Right renal cortex interstitium (tissue), 3 donors: ENCODE measurements at places on chromosomes 2 and 18. TPM values are rescaled to one million over a fixed set of nuclear protein-coding genes. Genes with fewer than 3 reads are reported as not detected.

The GCFC2 gene
- polyA plus RNA-seq = 42.9 TPM

The SLC1A4 gene
- polyA plus RNA-seq = 8.8 TPM

The CNDP1 gene
- 0.75 TPM for polyA plus RNA-seq

The RTP5 gene
- polyA plus RNA-seq = not detected

The TLX2 gene
- 0.06 TPM for polyA plus RNA-seq

The CXCR1 gene
- polyA plus RNA-seq = not detected

The CRYBA2 gene
- polyA plus RNA-seq = not detected

GRCh38 chr18:37846996-37847395 is 281.4 kb upstream of the CELF4 start:
- no peak for DNase-seq

GRCh38 chr18:74184875-74185274 is 36.6 kb downstream of the TIMM21 start:
- no peak for DNase-seq

- no peak for DNase-seq
Measured at GRCh38 chr2:117983040-117983439, 30.8 kb downstream of the CCDC93 start.

- peak; percentile 32 for DNase-seq
Measured at GRCh38 chr2:191049728-191050639, 36.0 kb upstream of the STAT1 start.

DNA sequence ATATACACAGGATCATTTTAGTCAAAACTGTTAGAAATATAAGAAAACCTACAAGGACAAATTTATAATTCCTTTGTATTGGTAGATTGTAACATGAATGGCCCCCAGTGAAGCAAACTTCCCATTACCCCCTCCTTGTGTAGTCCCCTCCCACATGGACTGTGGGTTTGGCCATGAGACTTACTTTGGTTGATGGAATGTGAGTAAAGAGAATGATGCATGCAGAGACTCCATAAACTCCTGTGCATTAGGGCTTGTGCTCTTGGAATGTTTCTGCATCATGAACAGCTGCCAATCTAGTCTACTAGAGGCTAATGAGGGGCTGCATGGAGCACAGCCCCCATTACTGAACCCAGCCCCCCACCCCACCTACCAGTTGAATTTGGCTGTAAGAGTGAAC is 8.3 kb upstream of the TGFA start:
- no peak for DNase-seq

- no peak for DNase-seq
Measured at GRCh38 chr18:2814928-2815327, 31.9 kb upstream of the EMILIN2 start.

- DNase-seq = no peak
Measured at GRCh38 chr2:217301142-217301925, 441.5 kb upstream of the TNP1 start.

DNA sequence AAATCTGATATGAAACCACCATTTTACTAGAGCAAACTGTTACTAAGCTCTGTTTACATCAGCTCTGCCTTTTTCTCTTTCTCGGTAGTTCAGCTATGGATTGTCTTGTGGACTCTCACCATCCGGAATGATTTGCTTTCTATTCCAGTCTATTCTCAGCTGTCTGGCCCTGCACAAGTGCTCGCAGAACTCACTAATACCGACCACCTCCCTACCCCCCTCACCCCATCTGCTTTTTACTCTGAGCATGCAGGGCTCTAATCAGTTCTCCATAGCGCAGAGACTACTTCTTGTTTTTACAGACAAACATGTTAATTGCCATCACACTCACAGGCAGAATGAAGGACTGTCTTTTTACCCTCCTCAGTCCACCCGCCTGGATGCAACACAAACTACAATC is 180.7 kb upstream of the POU3F3 start:
- no peak for DNase-seq

DNA sequence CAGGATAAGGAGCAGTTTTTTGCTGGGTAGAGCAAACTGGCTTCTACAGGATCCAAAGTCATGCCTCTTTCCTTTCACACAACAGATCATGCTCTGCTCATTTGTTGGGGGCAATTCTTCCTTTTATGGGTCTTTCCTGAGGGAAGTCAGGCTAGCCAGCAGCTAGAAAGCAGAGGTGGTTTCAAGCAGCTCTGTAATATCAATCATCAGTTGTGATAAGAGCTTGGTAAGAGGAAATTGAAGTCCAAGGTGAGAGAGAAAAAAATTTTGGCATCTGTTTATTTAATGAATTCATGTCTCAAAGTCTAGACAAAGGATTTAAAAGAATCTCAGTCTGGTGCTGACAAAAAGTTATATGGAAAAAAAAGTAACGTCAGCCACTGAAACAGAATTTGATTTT is 6.2 kb downstream of the TMEM87B start:
- no peak for DNase-seq

GRCh38 chr18:61817086-61817485 is 75.7 kb downstream of the RNF152 start:
- DNase-seq = no peak

DNA sequence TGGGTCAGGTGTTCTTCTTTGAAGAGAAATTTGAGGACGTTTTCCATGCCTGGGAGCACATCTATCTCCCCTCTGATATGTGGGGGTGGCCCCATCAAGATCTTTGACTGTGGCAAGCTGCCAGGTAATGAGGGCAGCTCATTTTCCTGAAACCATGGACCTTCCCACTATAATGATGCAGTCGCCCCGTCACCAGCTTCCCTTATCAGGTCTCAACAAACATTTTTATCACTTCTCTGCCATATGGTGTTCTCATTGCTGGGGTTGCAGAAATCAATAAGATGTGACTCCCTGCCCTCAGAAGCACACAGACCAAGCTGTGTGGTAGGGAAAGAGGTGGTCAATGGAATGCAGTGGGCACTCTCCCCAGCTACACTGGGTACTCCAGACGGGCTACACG is 48.4 kb upstream of the B3GNT7 start:
- no peak for DNase-seq

- no peak for DNase-seq
Measured at GRCh38 chr2:73830871-73831401, 2.2 kb downstream of the STAMBP start.

- no peak for DNase-seq
Measured at GRCh38 chr2:167134381-167135072, 246.2 kb downstream of the XIRP2 start.

DNA sequence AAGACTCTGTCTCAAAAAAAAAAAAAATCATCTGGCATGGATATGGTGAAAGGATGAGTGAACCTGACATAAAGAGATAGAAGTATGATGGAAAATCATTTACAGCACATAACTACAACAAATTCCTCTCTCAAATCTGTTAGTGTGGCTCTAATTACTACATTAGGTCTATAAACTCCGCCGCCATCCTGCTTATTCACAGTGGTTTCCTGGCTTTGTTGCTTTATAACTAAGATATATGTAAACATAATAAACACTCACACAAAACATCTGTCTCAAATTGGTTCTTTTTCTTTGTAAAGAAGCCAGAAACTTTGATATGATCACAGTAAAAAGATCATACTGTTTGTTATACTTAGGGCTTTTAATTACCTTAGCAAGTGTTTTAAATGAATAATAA is 412.6 kb upstream of the FAM98A start:
- DNase-seq = no peak

GRCh38 chr2:74648009-74648443 is at the start of gene M1AP:
Gene M1AP, minus strand, starts transcription at chr2:74648330. Its CDS starts 8,055 bp downstream, at chr2:74640275.
- no peak for DNase-seq

DNA sequence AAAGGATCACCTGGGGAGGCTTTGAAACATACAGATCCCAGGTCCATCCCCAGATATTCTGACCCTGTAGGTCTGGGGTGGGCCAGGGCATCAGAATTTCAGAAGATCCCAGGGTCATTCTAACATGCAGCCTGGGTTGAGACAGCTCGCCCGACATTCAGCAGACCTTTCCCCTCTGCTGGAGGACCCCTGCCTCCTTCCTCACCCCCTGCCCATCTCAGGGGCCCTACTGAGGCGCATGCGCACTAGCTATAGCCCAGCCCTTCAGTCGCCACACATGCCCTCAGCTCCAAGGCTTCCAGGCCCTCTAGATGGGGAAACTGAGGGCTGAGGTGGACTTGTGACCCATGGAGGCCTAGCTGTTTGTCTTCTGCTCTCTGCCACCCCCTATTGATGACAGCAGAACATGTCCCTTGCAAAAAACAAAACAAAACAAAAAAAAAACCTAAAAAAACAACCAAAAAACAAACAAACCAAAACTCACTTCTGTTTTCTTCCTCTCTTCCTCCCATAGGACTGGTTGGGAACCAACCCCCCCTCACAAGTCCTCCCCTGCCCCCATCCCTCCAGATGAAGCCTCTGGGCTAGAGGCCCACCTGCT is 91.3 kb downstream of the ZBTB7C start:
- DNase-seq = no peak

DNA sequence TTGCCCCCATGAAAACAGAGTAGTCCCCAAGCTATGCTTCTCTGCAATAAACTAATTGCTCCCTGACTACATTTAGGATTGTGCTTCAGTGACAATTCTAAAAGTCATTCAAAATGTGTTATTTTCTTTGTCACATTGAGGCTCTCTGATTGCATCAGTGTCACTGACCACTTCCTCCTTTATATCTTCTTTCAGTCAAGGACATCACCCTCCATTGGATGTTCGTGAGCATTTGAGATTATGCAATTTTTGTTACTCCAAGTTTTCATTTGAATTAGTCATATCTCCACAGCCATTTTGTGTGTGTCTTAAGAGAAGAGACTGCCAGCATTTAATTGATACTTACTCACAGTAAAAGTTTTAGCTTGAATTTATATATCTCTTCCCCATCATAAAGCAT is 780.8 kb upstream of the GCFC2 start:
- no peak for DNase-seq

DNA sequence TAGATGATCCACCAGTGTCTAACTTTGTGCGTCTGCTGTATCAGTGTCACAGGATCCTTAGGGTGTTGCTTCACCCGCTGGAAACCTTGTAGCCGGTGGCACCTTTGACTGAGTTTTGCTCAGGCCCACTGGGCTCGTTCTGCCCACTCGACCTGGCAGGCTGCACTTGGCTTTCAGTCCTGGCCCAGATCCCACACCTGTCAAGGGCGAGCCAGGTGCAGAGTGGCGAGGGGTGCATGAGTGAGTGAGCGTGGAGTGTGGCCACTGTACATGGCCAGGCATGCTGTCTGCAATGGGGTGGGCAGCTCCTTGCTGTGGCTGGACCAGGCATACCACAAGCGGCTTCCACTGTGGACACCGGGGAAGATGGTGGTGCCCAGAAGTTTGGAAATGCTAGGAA is 179.0 kb downstream of the FAM210A start:
- DNase-seq = no peak

- DNase-seq = no peak
Measured at GRCh38 chr2:55157474-55157884, 74.6 kb downstream of the CLHC1 start.

- no peak for DNase-seq
Measured at GRCh38 chr2:121140734-121141133, 144.3 kb downstream of the TFCP2L1 start.

- no peak for DNase-seq
Measured at GRCh38 chr2:20913491-20913890, 90.6 kb upstream of the LDAH start.

GRCh38 chr2:112829101-112829960 is 7.2 kb downstream of the IL1B start:
- no peak for DNase-seq

DNA sequence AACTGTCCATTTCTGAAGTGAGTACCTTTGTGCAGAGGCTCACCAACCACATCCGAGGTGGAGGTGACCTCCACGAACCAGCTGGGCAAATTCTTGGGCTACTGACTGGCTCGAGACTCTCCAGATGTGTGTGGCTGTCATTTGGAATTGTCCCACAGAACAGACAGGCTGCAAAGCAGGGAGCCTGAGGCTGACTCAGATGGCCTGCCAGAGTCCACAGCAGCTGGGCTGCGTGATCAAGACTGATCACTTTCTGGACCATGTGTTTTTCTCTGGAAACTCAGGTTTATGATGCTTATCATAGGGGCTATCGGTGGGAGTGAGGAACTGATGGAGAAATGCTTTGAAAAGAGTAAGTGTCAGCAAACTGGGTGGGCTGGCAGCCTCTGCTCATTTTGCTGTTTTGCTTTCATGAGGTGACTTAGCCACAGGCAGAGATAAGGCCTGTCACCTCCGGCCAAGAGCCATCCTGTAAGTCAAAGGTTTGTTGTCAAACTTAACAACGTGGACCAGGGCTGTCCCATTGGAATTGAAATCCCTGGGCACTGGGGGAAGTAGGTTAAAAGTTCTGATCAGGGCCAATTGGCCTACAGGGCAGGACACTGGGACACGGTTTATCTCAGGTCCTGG is 120.4 kb downstream of the LIPG start:
- DNase-seq = no peak

- no peak for DNase-seq
Measured at GRCh38 chr2:1722692-1723091, 21.6 kb downstream of the PXDN start.

GRCh38 chr2:146461068-146461467 is 1383.8 kb upstream of the ACVR2A start:
- no peak for DNase-seq

GRCh38 chr2:68853915-68854314 is 17.3 kb downstream of the BMP10 start:
- no peak for DNase-seq

GRCh38 chr18:79608535-79608934 is 71.1 kb upstream of the CTDP1 start:
- no peak for DNase-seq

- DNase-seq = no peak
Measured at GRCh38 chr18:4851301-4851976, 345.6 kb downstream of the AKAIN1 start.

DNA sequence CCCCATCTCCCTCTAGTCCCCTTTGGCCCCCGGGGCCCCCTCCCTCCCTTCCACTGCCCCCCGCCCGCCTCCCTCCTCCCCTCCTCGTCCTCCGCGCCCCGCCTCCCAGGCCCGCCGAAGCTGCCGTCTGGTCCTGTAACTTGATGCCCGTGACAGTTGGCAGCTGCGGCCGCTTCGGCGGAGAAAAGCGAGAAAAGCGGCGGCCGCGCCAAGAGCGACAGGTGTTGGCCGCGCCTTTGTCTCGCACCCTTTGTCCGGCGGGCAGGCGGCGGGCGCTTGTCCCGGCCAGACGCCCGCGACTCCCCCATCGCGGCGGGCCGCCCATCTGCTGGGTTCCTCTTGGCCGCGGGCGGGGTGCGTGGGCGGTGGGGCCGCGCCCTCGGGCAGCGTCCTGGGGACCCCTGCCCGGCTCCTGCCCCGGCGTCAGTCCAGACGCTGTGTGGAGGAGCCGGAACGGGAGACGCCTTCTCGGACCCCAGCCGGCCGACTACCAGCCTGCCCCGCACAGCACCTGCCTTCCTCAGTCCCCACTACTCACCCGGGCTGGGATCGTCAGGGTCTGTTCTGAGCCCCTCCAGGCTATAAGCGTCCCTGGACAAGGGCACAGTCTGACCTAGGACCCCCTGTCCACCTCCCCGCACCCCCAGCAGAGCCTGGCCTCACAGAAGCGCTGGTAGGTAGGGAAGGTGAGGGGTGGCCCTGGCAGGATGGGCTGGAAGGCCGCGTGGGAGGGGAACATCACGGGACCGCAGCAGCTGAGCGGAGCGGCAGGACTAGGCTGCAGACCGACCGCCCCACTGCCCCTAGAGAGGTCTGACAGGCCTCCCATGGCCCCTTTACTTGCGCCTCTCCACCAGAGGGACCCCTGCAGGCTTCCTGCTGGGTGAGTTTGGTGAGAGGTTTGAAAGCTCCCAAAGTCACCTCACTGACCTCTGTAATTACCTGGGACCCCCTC is 1.2 kb upstream of the HES6 start:
- DNase-seq = no peak
